ENCODE measurements at places on chromosomes 2 and 18. TPM values are rescaled to one million over a fixed set of nuclear protein-coding genes. Genes with fewer than 3 reads are reported as not detected.

- no peak overlapping the region for H3K27ac ChIP-seq
- no peak for DNase-seq
- H3K27me3 ChIP-seq: peaks cover 8% of the 10 kb centered on the region
- H3K4me1 ChIP-seq: peaks cover 10% of the 10 kb centered on the region
- H3K4me3 ChIP-seq: no peak overlapping the region
Observed at GRCh38 chr18:58547864-58548263, 81.0 kb downstream of the ALPK2 start.

DNA sequence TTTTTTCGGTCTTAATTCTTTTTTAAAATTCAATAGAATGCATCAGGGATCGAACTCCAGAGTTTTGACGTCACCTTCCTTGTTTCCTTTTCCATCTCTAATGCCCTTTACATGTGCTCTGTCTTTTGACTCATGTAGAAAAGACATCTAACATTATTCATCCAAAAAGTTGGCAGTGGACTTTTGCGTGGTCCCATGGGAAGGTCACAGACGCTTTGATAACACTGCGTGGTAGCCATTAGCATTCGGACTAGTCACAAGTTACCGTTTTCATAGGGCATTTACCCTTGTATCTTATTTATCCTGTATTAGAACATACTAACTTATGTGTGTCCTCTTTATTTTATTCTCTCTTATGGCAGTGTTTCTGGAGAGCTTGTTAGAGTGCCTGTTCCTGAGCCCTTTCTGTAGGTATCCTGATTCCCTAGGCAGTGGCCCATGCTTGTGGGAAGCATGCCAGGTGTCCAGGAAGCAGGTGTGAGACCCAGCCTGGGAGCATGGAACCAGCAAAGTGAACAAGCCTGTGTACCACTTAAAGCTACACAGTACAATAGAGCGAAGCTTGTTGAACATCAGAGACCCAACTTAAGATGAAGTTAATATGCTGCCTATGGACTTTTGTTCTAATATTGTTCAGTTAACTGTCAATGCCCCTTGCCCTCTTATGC, 73.6 kb upstream of the RBM44 start:
- H3K4me1 ChIP-seq: peaks cover 10% of the 10 kb centered on the region
- no peaks in the 10 kb centered on the region for H3K36me3 ChIP-seq
- H3K27ac ChIP-seq: no peak overlapping the region
- no peak for DNase-seq

DNA sequence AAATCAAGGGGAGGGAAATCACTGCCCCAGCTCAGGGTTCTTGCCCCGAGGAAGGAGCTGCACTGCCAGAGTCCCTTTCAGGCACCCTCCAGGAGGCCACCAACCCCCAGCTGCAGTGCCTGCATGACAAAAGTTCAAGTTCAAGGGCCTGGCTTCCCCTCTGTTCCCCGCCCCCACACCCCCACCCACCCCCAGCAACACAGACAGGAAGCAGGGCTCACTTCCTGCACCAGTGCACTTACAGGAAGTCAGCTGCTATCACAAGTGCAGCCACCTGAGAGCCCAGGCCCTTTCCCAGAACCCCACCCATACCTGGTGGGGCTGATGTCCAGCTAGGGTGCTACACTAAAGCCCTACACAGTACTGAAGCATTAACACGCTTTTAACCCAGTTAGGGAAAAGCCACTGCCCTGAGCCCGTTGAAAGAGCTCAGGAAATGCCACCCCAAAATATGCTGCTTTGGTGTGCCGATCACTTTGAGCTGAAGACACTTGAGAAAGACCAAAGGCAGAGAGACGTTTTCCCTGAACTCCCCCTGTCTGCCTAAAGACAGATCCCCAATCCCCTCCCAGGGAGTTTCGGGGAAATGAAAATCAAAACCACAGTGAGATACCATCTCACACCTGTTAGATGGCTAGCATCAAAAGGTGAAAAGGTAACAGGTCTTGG, 109.9 kb upstream of the CAB39 start:
- H3K4me3 ChIP-seq: no peak overlapping the region
- no peak for DNase-seq
- H3K27me3 ChIP-seq: peaks cover 9% of the 10 kb centered on the region
- H3K4me1 ChIP-seq: peaks cover 6% of the 10 kb centered on the region

DNA sequence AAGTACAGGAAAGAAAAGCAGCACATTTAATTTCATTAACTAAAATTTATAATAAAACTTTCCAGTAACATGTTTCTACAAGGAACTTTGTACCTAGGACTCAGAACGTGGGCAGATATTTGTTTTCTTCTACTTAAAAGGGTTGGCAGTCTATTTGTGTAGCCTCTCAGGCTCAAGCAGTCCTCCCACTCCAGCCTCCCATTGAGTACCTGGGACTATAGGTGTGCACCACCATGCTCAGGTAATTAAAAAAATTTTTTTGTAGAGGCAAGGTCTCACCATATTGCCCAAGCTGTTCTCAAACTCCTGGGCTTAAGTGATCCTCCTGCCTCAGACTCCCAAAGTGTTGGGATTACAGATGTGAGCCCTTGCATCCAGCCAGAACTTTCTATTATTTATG, 36.8 kb downstream of the UGP2 start:
- peaks cover 27% of the 10 kb centered on the region for H3K36me3 ChIP-seq
- no peak overlapping the region for H3K4me3 ChIP-seq
- peaks cover 2% of the 10 kb centered on the region for H3K27me3 ChIP-seq
- H3K27ac ChIP-seq: no peak overlapping the region
- H3K4me1 ChIP-seq: peaks cover 7% of the 10 kb centered on the region

GRCh38 chr2:126828491-126828890, 70.2 kb upstream of the TEX51 start:
- no peaks in the 10 kb centered on the region for H3K4me1 ChIP-seq
- H3K4me3 ChIP-seq: no peak overlapping the region
- no peak overlapping the region for H3K27ac ChIP-seq

- no peaks in the 10 kb centered on the region for H3K36me3 ChIP-seq
- peaks cover 2% of the 10 kb centered on the region for H3K4me1 ChIP-seq
- H3K27ac ChIP-seq: no peak overlapping the region
- no peaks in the 10 kb centered on the region for H3K27me3 ChIP-seq
Observed at GRCh38 chr2:196510246-196510645, 129.3 kb upstream of the CCDC150 start.

DNA sequence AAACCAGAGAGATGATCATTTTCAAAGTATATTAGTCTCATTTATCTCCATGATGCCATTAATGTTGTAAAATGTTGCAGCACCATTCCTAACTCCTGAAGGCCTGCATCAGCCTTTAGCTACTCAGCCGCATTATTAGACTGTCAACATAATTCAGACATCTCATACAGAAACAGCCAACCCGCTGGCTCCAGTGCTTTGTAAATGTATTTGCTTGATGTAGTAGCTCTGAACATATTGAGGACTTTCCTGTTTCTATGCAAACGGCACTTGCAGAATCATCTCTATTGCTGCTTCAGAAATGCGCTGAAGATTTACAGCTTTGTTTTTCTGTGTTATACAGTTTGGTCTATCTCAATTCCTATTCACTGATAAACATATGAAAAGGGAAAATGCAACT, 372.2 kb downstream of the DSEL start:
- no peaks in the 10 kb centered on the region for H3K36me3 ChIP-seq
- no peak overlapping the region for H3K4me3 ChIP-seq
- no peaks in the 10 kb centered on the region for H3K4me1 ChIP-seq
- no peak overlapping the region for H3K27ac ChIP-seq

DNA sequence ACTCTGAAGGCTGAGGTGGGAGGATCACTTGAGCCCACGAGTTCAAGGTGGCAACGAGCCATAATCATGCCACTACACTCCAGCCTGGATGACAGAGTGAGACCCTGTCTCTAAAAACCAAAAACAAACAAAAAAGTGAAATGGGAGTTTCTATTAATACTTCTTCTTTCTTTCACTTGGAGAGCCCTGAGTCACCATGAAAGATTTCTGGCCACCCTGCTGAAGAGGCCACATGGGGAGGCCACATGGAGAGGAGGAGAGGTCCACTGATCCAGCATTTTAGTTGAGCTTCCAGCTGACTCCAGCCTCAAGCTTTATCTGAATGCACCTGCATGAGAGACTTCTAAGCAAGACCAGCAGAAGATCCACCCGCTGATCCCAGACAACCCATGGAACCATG, 74.2 kb upstream of the LAPTM4A start:
- peaks cover 14% of the 10 kb centered on the region for H3K27me3 ChIP-seq
- H3K36me3 ChIP-seq: no peaks in the 10 kb centered on the region
- no peak for DNase-seq
- no peak overlapping the region for H3K4me3 ChIP-seq
- peaks cover 31% of the 10 kb centered on the region for H3K4me1 ChIP-seq

DNA sequence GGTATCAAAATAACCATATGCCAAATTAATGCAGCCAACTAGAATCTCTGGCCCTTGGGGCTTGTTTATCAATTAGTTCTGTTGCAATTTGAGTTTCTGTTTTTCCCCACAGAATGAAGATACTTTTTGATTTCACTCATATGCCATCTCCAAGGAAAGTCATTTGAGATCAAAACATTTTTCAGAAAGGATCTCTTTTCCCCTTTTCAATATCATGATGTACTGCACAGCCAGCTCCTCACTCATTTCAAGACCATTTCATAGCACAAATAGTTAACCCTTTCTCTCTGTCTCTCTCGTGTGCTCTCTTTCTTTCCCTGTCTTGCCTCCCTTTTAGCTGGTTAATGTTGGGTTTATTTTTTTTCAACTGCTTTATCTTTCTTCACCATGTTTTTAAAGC, 387.3 kb downstream of the STK39 start:
- no peak overlapping the region for H3K27ac ChIP-seq
- no peak overlapping the region for H3K4me3 ChIP-seq
- no peak for DNase-seq
- no peaks in the 10 kb centered on the region for H3K27me3 ChIP-seq
- H3K36me3 ChIP-seq: no peaks in the 10 kb centered on the region
- H3K4me1 ChIP-seq: no peaks in the 10 kb centered on the region

GRCh38 chr2:105297216-105297615, 32.3 kb downstream of the TGFBRAP1 start:
- peaks cover 17% of the 10 kb centered on the region for H3K36me3 ChIP-seq
- no peaks in the 10 kb centered on the region for H3K4me1 ChIP-seq
- H3K4me3 ChIP-seq: no peak overlapping the region

DNA sequence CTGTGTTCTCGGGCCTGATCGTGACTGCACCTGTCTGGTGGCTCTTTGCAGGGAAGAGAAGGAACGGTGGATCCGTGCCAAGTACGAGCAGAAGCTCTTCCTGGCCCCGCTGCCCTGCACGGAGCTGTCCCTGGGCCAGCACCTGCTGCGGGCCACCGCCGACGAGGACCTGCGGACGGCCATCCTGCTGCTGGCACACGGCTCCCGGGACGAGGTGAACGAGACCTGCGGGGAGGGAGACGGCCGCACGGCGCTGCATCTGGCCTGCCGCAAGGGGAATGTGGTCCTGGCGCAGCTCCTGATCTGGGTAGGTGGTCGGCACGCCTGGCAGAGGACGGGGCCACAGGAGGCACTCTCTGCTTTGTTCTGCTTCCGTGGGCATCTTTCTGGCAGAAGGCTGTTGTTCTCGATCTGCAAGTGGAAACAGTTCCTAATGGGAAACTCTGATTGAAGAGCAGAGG, 48.0 kb downstream of the GBX2 start:
- peaks cover 10% of the 10 kb centered on the region for H3K36me3 ChIP-seq
- no peak overlapping the region for H3K4me3 ChIP-seq
- H3K4me1 ChIP-seq: peaks cover 16% of the 10 kb centered on the region
- DNase-seq: no peak

B4GALT6 gene
- total RNA-seq: 31.6 TPM

AGXT gene
- not detected for total RNA-seq

VIL1 gene
- total RNA-seq: 0.44 TPM

CPS1 gene
- total RNA-seq: 31.5 TPM

DAPL1 gene
- total RNA-seq: not detected
